ENCODE measurements at places on chromosomes 7 and 10. TPM values are rescaled to one million over a fixed set of nuclear protein-coding genes. Genes with fewer than 3 reads are reported as not detected.
A peak's percentile ranks its signal among the peaks of the same experiment; 100 is the strongest.

The PRSS2 gene
- 0.72 TPM for total RNA-seq

The DOCK4 gene
- 47.5 TPM for total RNA-seq

The NPTX2 gene
- total RNA-seq: 2.2 TPM

The HNRNPF gene
- 151 TPM for total RNA-seq

The EBLN1 gene
- total RNA-seq: not detected

The LEP gene
- 278 TPM for total RNA-seq

The RBP4 gene
- 224 TPM for total RNA-seq

The AASS gene
- total RNA-seq: 92.7 TPM

The AOAH gene
- total RNA-seq: 27.9 TPM

The GNG11 gene
- 106 TPM for total RNA-seq

GRCh38 chr7:4738711-4739527 lies 36.5 kb upstream of the AP5Z1 start:
- no peak for DNase-seq

DNA sequence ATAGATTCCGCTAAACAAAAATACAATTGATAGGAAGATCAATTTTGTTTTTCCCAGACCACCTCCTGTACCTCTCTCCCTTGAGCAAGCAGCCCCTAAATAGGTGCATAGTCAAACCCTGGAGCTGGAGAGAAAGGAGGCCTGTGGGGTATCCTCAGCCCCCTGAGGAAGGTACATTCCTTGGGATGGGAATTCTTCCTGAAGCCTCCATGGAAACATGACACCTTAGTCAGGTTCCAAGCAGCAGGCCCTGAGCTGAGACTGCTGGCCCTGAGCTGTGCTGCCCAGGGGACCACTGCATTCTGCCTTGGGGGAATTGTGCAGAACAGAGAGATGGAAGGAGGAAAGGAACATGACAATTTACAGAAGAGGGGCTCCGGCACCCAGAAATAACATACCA lies 7.4 kb downstream of the HNRNPF start:
- no peak for DNase-seq

DNA sequence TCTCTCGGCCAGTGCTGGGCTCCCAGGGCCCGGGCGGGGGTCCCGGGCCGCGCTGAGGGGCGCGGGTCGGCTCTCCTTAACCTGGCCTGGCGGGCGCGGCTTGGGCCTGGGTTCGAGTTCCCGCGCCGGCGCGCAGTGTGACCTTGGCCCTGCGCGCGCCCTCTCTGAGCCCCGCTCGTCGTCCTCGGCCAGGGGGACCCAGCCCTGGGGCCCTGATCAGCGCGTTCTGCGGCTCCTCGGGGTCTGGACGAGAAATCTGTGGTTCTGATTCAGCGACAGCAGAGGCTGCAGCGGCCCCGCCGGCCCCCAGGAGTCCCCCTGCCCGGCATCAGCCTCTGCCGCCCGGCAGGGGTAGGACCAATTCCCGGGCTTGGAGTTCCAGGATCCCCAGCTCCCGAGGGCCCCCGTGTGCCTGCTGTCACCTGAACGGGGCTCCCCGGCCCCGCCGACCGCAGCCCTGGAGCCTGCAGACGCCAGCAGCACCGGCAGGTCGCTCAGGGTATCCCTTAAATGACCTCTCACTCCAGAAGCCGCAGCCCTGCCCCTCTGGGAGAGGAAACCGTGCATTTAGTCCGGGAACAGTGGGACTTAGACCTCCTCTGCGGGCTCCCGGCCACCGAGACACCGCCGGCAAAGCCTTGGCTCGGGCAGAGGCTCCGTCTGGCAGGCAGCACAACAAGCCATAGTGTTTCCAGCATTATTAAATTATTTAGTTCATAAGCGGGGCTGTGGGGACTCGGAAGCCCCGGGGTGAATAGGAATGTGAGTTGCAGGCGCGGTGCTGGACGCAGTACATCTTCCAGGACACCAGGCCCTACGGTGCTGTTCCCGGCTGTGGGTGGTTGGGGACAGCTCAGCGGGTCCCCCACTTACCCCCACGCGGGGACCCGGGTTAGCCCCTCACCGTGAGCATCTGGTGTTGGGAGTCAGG lies 572 bp downstream of the CHST12 start:
- no peak for DNase-seq

- DNase-seq: no peak
Observed at GRCh38 chr7:99392659-99393354, 15.6 kb downstream of the PDAP1 start.

DNA sequence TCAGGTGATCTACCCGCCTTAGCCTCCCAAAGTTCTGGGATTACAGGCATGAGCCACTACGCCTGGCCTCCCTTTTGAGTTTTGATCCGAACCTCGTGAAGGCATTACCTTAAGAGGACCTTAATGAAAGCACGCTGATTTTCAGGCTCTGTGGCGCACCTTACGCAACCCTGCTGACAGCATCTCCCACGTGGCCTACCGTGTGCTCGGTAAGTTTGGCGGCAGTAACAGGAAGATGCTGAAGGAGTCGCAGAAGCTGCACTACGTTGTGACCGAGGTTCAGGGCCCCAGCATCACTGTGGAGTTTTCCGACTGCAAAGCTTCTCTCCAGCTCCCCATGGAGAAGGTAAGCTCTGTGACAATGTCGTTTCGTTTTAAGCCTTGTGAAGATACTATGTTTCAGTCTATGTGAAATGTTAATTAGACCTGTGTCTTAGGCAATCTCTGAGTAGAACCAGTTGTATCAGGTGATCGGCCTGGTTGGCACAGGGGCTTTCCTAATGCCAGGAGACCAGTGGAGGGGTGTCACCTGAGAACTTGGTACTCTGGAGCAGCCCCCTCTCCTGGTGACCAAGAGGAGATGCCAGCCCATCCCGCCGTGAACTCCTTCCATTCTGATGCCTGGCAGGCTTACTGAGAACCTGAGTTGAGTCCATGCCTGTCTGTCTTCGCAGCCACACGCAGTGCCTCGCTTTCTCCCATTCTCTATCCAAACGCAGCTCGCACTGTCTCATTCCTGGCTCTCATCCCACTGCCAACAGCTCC lies 43.5 kb downstream of the TRRAP start:
- no peak for DNase-seq

DNA sequence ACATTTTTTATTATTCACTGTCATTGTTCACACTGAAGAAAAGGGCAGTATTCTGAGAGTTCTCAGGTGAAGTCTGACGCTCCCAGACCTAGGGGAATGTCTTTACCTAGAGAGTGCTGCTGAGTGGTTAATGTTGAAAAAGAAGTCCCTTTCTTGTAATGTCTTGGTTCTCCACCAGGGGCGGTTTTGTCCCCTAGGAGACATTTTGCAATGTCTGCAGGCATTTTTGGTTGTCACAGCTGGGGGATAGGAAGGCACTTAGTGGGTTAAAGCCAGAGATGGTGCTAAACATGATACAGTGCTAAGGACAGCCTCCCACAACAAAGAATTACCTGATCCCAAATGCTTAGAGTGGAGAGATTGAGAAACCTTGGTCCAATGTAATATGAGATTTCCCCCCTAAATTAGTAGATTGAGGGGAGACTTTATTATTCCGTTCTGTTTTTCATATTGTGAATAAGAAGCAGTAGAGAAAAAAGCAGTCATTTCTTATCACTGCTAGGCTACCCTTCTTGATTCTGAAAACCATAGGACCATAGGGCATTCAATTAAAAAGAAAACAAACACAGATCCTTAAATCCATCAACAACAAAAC lies 13.1 kb downstream of the UMAD1 start:
- DNase-seq: no peak

DNA sequence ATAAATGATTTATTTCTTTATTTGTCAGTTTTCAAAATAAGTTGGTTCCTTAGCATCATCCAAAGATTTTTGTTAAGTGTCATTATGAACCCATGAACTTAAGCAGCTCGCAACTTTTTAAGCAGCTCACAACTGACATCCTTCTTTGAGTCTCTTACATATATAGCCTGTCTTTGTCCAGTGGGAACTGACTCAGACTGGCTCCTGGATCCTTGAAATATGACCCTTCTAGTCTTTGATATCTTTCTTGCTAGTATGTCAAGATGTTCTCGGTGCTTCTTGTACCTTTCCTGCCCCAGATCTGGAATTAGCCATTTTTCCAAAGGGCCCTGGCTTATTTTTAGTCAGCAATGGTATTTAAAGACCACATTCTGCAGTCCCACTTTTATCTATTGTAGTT lies 53.9 kb upstream of the ARID5B start:
- DNase-seq: no peak

GRCh38 chr10:129449893-129450292 lies 17.1 kb upstream of the MGMT start:
- DNase-seq: no peak

- no peak for DNase-seq
Observed at GRCh38 chr10:79249186-79250121, 97.8 kb upstream of the PPIF start.

GRCh38 chr10:60465801-60466200 lies 76.1 kb upstream of the ANK3 start:
- DNase-seq: no peak

GRCh38 chr7:151427705-151428377 lies 12.1 kb downstream of the CRYGN start:
- DNase-seq: no peak

DNA sequence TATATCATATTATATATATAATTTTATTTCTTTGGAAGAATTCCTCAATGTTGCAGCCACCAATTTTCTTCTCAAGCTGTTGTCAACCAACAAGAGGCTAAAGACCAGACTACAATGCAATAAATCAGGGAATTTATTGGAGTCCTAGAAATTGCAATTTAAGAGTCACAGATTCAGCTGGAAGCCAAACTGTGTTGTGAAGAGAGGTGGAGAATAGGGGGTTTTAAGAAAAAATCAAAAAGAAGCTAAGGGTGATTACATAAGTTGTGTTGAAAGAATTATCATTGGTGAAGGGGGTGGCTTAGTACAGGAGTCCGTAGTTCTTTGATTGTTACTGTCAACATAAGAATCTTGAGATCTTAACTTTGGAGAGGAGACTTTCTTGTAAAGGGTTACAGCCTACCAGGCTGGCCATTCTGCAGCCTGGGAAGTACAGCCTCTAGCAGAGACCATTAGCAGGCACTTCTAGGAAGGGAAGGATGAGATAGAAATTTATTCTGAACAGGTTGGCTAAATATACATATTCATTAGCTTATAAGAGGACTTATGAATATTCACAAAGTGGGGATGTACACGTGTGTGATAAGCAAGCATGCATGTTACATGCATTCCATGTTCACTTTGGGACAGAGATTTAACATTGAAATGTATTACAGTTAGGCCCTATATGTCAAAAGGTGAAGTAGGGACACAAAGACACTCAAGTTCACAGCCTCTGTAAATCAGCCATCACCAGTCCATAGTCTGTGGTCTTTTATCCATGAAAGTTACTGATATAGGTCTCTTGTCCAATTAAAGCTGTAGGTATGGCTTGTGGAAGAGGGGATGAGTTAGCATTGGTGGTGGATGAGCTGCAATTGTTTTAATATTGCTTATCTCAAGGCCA lies 8.3 kb upstream of the TMEM168 start:
- DNase-seq: no peak

DNA sequence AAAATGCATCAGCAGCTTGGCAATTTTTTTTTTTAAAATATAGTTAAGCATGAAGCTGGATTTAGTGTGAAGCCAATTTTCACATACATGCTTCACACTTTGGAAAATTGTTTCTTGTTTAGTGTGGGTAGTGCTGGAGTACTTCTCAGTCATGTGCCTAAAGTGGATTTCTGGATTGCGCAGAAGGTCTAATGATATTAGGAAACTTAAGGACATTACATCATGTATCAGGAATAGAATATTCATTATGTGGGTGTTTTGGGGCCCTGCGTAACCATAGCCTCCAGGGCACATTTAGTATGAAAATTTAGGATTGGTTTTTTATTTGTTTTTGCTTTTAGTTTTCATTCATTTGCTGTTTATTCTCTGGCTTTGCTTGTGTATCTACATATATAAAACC lies 28.8 kb upstream of the BNIP3 start:
- no peak for DNase-seq

- no peak for DNase-seq
Observed at GRCh38 chr7:40175725-40176510, 41.1 kb downstream of the SUGCT start.

DNA sequence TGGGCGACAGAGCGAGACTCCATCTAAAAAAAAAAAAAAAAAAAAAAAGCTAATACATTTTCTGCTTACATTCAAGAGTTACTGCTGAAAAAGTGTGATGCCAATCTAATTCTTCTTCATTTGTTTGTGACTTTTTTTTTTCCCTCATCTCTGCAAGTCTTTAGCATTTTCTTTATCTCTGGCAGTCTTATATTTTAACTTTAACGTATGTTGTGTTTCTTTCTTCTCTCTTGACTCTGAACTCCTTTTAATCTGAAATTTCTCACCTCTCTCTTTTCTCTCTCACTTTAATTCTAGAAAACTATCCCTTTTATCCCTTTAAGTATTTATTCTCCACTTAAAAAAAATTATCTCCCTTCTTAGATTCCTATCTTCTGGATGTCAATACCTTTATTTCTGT lies 146.5 kb downstream of the JMJD1C start:
- no peak for DNase-seq

DNA sequence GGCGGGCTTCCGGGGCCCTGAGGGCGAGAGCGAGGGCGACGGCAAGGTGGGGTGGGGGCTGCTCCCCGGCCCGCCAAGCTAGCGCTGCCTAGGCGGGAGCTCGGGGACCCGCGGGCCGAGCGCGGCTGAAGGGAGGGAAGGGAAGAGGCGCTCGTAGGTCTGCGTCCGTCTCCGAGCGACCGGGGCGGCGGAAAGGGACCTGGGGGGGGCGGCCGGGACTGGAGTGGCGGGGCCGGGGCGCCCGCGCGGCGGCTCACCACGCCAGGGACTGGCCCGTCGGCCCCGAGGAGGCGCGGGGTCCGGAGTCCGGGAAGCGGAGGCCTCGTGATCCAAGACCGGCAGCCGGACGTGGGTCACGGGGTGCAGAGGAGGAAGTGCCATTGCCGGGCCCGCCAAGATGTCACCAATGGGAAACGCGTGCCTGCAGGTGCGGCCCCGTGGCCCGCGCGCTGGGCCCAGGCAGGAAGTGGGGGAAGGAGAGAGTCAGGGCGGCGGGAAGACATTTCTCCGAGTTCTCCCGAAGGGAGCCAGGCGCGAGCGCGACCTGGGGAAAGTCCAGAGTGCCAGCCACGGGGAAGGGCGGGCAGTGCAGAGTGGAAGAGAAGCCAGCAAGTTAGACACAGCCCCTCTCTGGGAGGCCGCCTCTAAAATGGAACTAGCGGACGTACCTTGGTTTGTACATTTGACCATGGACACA lies 11.9 kb downstream of the HNRNPF start:
- peak; percentile 62 for DNase-seq

DNA sequence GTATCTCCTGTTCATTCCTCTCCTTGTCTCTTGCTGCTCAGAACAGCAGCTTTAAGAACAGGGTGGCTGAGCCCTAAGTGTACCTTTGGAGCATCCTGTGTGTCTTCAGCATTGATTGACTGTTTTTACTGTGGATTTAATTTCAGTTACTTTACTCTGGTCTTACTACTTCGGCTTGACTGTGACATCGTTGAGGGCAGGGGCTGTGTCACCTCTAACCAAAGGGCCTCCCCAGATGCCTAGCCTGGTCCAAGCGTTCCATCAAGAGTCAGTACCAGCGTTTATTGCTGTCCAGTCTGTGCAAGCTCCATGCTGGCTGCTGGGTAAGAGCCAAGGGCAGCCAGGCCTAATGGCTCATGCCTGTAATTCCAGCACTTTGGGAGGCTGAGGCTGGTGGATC lies 32.4 kb downstream of the CCM2 start:
- DNase-seq: no peak

GRCh38 chr10:1366322-1366691 lies 310.1 kb downstream of the WDR37 start:
- DNase-seq: no peak

Data from omental fat pad (tissue), 4 donors.